Tibial nerve (tissue), 4 donors: ENCODE measurements at places on chromosomes 7 and 10.

DNA sequence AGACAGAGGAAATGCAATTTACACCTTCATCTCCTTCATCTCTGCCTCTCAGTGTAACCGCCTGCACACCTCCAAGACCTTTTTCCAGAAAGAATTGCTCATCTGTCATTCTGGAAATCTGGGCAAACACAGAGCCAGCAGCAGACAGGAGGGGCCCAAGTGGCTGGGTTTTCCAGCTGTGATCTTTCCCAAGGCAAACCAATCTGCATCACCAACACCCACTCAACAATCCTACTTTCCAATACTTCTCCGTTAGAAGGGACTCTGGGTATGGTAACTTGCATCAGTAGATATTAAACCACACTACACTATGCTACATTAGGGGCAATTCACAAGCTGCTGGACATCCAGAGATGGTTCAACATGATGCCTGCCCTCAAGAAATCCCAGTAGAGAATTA, 781.8 kb upstream of the AUTS2 start:
- no peak for DNase-seq
- no peaks in the 10 kb centered on the region for H3K27me3 ChIP-seq
- H3K4me1 ChIP-seq = no peaks in the 10 kb centered on the region
- no peaks in the 10 kb centered on the region for H3K36me3 ChIP-seq
- no peak overlapping the region for H3K27ac ChIP-seq

- no peaks in the 10 kb centered on the region for H3K27me3 ChIP-seq
- H3K36me3 ChIP-seq = no peaks in the 10 kb centered on the region
- H3K4me1 ChIP-seq = no peaks in the 10 kb centered on the region
- no peak overlapping the region for H3K27ac ChIP-seq
- H3K4me3 ChIP-seq = no peak overlapping the region
- DNase-seq = no peak
Measured at GRCh38 chr10:116826803-116827202, 22.5 kb upstream of the ENO4 start.

DNA sequence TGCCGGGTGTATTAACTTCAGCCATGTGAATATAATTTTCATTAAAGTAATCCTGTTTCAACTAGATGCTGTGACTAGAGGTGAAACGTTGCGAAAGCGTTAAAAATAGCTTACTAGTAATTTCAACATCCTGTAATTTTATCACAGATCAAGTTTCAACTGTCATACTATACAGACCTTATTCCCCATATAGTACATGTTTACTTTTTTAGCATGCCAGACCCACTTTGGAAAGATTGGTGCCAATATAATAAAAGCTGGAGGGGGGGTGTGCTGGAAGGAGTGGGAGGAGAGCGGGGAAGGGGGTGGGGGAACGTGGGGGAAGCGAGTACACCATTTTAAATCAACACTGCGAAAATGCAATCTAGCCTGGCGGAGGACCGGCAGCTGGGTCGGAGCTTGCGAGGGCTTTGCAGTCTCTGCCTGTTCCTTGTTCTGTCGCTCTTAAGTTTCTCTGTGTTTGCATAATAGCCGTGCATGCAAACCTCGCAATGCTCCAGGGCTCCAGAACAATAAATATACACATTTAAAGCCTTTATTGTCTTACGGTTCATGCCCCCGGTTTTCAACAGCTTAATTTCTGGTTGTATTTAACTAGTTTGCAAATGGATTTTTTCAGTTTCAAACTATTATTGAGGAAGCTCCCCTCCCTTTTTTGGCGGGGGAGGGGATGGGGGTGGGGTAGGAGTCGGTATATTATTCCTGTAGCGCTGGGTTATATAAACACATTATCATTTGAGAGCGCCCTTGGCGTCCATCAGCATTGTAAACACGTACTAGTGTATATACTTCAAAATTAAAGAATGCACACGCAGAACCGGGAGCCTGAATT, 1.3 kb upstream of the ARID5B start:
- no peaks in the 10 kb centered on the region for H3K36me3 ChIP-seq
- H3K4me1 ChIP-seq = peaks cover 46% of the 10 kb centered on the region
- H3K4me3 ChIP-seq = peak overlapping the region; percentile 91
- no peaks in the 10 kb centered on the region for H3K27me3 ChIP-seq
- DNase-seq = peak; percentile 35

GRCh38 chr7:73908123-73908611, 47.2 kb downstream of the TMEM270 start:
- H3K27ac ChIP-seq = no peak overlapping the region
- no peak for DNase-seq
- H3K27me3 ChIP-seq = no peaks in the 10 kb centered on the region

DNA sequence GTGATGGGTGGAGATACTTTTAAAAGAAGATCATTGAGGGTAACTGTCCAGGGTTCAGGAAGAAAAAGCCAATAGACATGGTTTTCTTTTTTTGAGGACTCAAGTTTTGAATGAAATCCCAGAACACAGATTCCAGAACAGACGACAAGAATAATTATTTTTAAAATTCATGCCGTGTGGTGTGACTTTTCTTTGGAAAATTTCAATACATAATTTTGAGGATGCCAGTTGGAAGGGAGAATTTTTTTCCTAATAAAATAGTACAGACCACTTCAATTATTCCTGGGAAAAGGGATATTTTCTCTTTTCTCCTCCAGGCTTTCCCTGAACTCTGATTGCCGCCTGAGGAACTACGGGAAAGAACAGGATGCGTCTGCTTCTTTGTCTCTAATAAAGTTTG, 951.4 kb downstream of the KCNMA1 start:
- no peaks in the 10 kb centered on the region for H3K4me1 ChIP-seq
- no peak for DNase-seq
- H3K27me3 ChIP-seq = no peaks in the 10 kb centered on the region
- no peak overlapping the region for H3K27ac ChIP-seq
